ENCODE measurements at places on chromosomes 1 and 21.

GRCh38 chr1:35097224-35097623 lies 18.0 kb downstream of the ZMYM1 start:
- DNase-seq = no peak

GRCh38 chr21:38743772-38744529 lies 61.8 kb upstream of the ETS2 start:
- no peak for DNase-seq

- DNase-seq = no peak
Measured at GRCh38 chr1:201536558-201536957, 2.4 kb upstream of the NAV1 start.

- no peak for DNase-seq
Measured at GRCh38 chr1:3293563-3294080, 160.8 kb upstream of the ARHGEF16 start.

DNA sequence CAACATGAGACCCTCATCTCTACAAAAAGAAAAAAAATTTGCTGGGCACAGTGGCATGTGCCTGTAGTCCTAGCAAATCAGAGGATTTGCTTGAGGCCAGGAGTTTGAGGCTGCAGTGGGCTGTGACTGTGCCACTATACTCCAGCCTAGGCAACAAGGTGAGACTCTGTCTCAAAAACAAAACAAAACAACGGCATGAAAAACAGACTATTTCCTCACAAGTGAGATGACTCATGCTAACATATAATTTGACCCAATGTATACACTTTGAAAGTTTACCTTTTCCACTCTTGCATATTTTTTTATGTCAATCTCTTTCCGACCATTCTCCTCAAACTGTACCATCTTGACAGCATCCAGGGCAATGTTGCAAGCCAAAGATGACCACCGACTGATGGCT lies 17.5 kb downstream of the CCT3 start:
- no peak for DNase-seq

- peak; percentile 38 for DNase-seq
Measured at GRCh38 chr1:159881622-159882526, 18.1 kb downstream of the CFAP45 start.

DNA sequence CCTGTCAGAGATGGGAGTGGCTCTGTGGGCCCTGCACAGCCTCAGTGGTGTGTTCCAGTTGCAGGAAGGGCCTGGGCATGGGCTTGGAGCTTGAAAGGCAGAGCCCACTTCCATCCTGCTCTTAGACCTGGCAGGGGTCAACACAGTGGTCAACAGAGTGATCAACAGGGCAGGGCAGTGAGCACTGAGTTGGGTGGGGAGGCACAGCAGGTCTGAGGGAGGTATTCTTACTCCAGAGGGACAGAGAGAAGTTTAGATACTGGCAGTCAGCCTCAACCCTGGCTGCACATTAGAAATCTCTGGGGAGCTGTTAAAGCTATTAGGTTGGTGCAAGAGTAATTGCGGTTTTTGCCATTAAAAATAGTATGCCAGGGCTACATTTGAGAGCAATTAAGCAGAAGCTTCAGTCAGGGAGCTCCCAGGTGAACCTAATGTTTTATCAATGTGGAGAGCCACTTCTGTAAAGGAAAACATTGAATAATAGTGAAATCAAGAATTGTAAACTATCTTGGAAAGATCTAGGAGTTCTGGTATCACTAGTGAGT lies 37.7 kb downstream of the SH3BGR start:
- DNase-seq = no peak

DNA sequence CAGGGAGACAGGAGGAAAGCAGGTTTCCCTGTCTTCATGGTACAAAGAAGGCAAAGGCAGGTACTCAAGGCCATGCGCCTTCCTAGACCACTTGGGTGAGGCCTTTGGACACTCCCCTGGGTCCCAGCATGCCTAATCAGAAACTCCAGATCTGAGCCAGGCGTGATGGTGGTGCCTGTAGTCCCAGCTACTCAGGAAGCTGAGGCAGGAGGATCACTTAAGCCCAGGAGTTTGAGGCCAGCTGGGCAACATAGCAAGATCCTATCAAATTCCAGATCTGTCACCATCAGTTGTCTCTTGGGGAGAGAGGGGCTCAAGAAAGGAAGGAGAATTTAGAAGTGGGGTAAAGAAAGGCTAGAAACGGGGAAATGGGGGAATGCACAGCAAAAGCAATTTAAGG lies 96.3 kb upstream of the SLC25A33 start:
- DNase-seq = no peak

- no peak for DNase-seq
Measured at GRCh38 chr21:26177746-26178426, 7.3 kb upstream of the APP start.

GRCh38 chr1:216535059-216535458 lies 111.8 kb upstream of the USH2A start:
- DNase-seq = no peak

DNA sequence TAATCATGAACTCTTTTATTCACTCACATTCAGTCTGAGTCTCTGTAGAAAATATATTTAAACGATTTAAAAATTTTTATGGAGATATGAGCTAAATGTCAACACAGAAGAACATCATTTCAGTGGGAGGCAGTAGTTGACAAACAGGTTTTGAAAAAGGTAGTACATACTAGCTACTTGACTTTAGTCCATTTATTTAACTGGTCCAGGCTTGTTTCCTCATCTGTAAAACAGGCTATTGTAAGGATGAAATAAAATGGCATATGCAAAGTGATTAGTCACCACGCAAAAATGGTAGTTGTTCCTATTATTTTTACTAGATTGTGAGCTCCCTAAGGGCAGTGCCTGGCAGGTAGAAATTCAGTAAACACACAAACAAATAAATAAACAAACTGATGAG lies 75.2 kb downstream of the NTPCR start:
- DNase-seq = no peak

GRCh38 chr1:98201666-98202081 lies 280.8 kb upstream of the DPYD start:
- no peak for DNase-seq

DNA sequence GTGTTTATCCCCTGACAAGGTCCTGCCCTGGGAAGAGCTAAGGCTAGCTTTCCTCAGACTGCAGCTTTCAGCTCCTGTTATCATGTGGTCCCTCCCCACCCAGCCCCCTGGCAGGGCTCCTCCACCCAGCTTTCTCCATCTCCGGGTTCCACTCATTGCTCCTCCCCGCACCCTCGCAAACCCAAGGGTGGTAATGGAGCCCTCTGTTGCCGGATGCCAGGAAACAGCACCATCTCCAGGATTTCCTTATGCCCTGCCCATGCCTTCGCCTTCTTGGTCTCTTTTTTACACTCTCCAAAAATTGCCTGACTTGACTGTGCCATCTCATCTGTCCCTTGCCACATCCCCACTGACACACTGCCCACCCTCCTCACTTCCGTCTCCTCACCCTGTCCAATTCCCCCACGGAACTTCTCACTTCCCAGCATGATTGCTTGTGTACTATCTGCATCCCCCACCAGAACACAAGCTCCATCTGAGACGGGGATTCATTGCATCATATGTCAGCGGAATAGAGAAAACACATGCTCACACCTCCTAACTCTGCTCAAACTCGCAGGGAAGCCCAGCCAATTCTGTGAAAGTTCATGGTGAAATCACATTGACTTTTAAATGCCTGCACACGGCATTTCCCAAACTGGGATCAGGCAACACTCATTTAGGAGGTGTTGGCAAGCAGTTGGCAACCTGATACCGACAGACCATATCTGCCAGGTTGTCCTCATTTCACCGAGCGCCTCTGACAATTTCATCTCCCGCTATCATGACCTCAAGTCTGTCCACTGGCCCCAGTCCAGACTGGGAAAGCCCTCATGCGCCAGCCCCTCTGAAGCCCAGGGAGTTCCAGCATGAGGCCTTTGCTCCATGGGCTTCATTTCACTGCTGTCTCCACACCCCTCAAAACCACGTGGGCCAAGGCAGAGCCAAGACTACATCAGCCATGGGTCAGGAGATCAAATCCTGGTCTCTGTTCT lies 201.1 kb downstream of the MATN1 start:
- DNase-seq = peak; percentile 68

DNA sequence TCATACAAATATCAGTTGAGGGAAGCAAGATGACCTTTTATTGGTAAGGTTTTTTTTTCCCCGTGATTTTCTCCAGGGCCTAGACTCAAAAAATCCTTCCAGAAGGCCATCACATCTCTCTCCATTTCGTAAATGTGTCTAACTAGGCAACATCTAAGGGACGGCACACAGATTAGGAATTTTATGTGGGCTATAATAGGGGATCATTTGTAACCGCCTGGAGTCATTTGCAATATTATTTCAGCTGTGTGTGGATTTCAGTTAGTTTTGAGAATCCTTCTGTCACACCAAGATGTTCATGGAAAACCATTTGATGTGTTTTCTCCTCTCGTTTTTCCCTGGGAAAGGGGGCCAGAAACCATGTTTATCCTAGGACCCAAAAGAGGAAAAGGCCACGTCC lies 63.1 kb downstream of the ATP5PO start:
- no peak for DNase-seq

GRCh38 chr1:228734881-228735801 lies at the start of gene RHOU:
TSS of gene RHOU (plus strand) at chr1:228735479. CDS start at chr1:228735743, 264 bp downstream.
- peak; percentile 87 for DNase-seq

- DNase-seq = no peak
Measured at GRCh38 chr1:72100771-72101170, 181.6 kb downstream of the NEGR1 start.

DNA sequence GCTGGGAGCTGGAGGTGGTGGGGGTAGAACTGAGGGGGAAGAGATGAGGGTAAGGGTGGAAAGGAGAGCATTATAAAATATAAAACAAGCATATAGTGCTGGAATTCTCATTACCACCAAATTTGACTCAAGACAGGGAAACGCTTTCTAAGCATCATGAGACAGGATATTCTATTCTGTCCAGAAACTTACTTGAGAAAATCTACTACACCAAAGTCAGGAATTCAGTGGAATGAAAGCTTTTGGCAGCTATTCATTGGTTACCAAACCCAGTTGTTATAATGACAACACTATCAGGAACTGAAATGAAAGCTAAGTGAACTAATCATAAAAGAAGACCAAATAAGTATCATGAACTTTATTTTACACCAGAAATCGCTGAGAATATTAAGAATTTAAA lies 14.5 kb downstream of the AIDA start:
- DNase-seq = no peak

- DNase-seq = no peak
Measured at GRCh38 chr1:115450501-115451040, 112.5 kb upstream of the NGF start.

GRCh38 chr1:154733621-154734020 lies 125.6 kb upstream of the ADAR start:
- no peak for DNase-seq

GRCh38 chr1:113282008-113282892 lies 108.1 kb upstream of the MAGI3 start:
- DNase-seq = no peak

DNA sequence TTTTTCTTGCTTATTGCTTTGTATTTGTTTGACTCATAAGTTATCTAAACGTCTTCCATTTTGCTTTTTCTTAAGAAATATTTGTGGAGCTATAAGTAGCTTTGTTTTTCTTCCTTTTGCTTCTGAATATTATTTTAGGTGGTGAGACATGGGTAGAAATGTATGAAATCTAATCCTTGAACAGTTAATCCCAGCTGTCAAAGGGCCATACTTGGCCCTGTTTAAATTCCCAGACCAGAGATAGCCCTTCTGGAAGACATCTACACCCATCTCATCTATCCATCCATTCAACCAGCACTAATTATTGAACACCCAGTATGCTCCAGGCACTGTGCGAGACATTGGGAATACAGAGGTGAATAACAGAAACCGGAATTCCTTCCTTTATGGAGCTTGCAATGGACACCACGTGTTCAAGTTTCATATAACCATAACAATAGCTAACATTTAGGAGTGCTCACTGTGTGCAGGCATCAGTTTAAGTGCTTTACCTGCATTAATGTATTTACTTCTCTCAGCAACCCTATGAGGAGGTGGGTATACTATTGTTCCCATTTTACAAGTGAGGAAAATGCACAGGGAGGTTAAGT lies 8.7 kb downstream of the TACSTD2 start:
- no peak for DNase-seq

DNA sequence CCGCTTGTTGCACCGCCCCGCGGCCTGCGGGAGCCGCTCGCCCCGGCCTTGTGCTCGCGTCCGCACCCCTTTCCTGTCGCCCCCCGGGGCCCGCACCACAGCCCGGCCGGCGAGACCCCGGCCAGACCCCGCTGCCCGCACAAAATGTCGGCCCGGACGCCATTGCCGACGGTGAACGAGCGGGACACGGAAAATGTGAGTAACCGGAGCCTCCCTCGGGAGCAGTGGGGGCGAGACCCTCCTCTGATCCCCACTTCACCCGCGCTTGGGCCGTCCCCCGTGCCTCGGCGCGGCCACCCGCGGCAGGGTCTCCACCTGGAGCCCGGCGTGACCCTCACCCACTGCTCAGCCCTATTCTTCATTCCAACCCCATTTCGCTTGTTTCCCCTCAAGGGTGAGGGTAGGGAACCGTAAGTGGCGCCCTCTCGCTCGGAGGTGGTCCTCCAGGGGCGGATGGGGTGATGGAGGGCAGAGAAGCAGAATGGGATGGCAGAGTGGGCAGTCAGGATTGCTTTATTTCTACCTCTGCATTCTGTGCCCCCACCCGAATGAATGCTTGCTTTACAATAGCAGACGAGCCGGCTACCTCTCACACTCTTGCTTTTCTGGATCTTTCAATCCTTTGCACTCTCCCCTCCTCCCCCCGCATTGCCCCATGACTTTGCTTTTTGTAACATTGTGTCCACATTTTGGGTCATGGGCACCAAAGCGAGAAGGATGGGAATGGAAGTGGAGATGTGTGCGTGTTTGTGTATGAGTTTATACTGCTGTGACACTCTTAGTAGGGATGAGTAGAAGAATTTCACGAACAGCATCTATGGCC lies 954 bp downstream of the MARK1 start:
- DNase-seq = peak; percentile 57

DNA sequence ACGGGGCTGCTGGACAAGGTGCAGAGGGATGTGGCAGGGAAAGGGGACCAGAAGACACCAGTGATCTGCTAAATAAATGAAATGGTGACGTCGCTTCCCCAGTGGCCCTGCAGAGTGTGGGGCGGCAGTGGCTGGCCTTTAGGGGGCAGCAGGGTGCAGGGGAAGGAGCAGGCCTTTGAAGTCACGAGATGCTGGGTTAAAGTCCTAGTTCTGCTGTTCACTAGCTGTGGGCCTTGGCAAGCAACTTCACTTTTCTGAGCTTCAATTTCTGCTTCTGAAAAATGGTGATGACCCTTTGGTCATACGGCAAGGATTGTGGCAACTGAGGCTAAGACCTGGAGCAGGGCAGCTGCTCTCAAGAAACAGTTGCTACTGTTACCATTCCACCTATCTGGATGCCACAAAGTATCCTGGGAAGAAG lies 9.2 kb upstream of the GALE start:
- DNase-seq = no peak

- DNase-seq = no peak
Measured at GRCh38 chr1:214331827-214332423, 51.0 kb downstream of the SMYD2 start.
